Right renal cortex interstitium (tissue), 3 donors: ENCODE measurements at places on chromosomes 1 and 21. TPM values are rescaled to one million over a fixed set of nuclear protein-coding genes. Genes with fewer than 3 reads are reported as not detected.

- DNase-seq, result no peak
Measured at GRCh38 chr21:33394260-33394659, 9.0 kb upstream of the IFNGR2 start.

GRCh38 chr1:67815303-67816094 lies 17.8 kb downstream of the GNG12 start:
- DNase-seq, result no peak

DNA sequence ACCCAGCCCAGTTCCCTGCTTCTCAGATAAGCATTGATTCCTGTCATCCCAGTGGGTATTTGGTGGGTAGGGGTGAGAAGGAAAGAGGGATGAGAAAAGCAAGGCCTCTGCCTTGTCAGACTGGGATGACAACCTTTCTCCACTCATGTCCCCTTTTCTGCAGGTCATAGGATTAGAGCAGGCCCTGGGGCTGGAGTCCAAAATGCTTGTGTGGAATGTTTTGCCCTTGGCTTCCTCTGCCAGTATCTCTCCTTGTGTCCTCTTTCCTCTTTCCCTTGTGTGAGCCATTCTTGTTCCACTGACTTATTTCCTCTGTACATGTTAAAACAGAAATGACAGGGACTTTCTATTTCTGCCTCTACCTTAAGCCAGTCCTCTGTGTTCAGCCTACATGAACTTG lies 4.1 kb downstream of the ATP2B4 start:
- no peak for DNase-seq

GRCh38 chr1:160423966-160424365 lies 23.6 kb downstream of the VANGL2 start:
- no peak for DNase-seq

DNA sequence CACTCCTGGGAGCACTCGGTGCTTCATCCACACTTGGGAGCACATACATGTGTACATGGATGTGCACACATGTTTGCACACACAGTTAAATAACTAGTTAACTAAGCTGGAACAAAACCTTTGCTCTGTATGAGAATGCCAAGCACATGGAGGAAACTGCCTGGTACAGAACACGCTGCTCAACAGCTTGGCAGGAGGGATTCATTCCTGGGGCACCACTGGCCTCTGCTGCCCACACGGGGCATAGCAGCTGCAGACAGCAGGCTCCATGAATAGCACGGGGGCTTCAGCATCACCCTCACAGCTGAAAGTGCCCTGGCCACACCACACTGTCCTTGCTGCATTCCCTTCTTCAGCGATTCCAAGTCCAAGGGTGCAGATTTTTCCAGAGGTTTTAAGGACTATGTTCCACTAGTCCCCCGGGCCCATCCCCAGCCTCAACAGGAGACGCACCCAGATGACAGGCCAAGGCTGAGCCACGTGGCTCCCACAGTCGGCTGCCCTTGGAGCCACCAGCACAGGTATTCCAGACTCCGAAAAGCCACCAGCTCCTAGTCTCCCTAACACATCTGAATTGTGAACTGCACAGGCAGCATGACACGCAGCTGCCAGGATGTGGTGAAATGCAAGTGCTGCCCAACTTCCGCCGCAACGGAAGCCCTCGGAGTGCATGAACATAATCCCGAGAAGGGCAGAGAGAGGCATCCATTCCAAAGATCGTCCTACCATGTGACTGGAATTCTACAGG lies 16.9 kb downstream of the NPHP4 start:
- no peak for DNase-seq

GRCh38 chr1:211328084-211328694 lies 1.6 kb downstream of the TRAF5 start:
- no peak for DNase-seq

The PCSK9 gene
- 1.1 TPM for polyA plus RNA-seq

The ADAM30 gene
- polyA plus RNA-seq, result not detected

The TFF3 gene
- polyA plus RNA-seq, result 2.2 TPM

The TLCD4 gene
- polyA plus RNA-seq, result 6.3 TPM
